ENCODE measurements at places on chromosomes 13 and 19.

- no peak for DNase-seq
Measured at GRCh38 chr13:107250628-107251027, 682.7 kb upstream of the ARGLU1 start.

DNA sequence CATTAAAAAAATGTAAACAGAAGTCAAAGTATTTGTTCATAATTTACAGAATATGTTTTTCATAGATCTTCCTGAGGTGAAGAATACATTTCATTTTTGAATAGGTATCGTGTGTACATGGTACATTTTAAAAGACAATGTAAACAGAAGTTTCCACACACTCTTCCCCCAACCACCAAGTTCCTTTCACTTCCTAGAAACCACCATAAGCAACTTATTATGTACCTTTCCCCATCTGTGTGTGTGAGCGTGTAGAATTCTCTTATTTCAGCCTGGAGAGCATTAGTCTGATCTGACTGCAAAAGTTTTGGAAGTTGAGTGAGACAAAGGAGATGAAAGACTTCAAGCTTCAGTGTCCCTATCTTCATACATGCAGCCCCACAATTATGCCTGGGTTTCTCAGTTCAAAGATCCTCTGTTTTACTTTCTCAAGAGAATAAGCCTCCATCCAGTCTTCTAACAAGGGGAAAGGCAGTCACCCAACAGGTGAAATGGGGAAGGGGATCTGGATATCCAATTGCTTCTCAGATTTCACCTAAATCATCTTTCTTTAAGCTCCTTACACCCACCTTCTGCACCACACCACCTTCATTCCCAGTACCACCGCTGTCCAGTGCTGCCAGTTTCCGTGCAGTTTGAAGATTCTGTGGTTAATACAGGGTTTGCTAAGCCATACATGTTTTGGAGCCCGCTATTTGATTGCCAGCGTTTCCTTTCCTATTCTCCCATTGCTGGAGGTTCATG, 2.1 kb downstream of the TEX30 start:
- DNase-seq = no peak

DNA sequence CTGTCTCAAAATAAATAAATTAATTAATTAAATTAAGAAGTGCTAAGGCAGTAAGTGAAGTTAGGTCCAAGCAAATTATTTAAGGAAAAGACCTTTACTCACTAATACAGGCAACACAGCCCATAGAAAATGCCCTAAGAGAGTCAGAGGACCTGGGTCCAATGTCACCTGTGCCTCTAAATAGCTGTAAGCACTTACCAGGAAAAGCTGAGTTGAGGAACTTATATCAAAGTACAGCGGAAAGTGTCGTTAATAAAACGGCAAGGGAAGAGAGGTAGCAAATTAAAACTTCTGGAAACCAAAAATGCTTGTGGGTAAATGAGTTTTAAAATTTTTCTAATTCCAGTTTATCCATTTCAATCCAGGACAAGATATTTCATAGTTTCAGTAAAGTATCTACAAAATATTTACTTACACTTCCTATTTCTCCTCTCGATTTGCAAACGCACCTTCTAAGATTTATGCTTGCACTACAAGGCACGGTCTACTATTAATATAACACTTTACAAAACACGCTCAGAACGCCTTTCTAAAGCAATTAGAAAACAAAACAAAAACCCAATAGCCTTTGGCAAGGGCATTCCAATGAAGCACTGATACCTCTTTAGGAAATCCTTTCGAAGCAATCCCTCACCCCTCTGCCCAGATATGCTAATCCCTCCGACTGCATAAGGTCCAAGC, 963 bp downstream of the VPS36 start:
- no peak for DNase-seq

DNA sequence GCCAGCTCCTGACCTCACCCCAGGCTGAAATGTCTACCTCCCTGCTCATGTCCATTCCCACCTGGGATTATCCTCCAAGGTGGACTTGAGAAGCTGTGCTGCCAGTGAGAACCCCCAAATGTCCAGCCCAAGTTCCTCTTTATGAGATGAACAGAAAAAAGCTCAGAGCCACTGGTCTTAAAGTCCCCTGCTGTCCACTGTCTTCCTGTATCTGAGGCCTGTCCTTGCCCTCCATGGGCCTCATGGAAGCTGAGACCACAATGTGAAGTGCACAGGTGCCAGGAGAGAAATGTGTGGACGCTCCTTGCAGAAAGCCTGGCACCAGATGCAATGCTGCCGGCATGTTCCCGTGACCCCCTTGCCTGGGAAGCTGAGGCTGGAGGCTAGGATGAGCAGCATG, 3.3 kb upstream of the AMER2 start:
- DNase-seq = no peak

DNA sequence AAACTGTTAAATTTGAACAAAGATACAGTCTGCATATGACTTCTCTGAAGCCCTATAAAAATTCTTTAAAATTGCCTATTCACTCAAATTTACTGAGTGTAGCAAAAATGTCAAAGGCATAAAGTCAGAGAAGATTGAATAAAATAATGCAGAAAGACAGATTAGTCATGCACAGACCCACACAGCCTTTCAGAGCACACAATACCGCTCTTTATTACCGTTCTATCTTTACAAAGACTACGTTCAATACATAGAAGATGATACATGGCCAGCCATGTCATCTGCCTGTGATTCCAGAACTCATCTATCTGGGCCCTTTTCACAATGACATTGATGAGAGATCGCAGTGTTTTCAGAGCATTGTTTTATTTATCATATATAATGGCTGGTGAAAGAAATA, 107.2 kb downstream of the URI1 start:
- no peak for DNase-seq

- DNase-seq = no peak
Measured at GRCh38 chr13:38947054-38947453, 43.6 kb downstream of the STOML3 start.

- DNase-seq = no peak
Measured at GRCh38 chr19:51147663-51148062, 5.6 kb downstream of the SIGLEC7 start.

DNA sequence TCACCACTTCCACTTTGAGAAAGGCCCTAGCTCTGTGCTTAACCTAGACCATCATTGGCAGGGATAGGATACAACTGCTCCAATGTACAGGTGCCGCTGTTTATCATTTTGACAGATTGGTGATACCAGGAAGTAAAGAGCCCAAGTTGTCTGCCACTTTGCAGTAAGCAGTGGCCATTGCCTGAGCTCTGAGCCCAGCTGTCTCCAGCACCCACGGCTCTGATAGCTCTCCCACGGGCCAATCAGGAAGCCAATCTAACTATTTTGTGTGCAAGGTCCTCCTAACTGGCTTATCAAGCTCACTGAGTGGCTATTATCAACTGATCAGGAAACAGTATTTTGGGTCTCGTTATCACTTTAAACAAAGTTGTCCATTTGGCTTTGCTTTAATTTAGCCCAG, 181.1 kb downstream of the DCT start:
- DNase-seq = no peak

Data from heart right ventricle (tissue), 16 donors.